ENCODE measurements at places on chromosomes 1 and 21. TPM values are rescaled to one million over a fixed set of nuclear protein-coding genes. Genes with fewer than 3 reads are reported as not detected.

Gene CFHR2
- total RNA-seq, result not detected

Gene GBP4
- total RNA-seq, result 9.7 TPM

Gene BMP8B
- 0.74 TPM for total RNA-seq

Gene CD34
- total RNA-seq, result 45.5 TPM

Gene FCER1G
- 176 TPM for total RNA-seq

Gene ADAM30
- not detected for total RNA-seq

Gene ANGEL2
- total RNA-seq, result 26.9 TPM

Gene MYOG
- not detected for total RNA-seq

Gene TRIM46
- total RNA-seq, result 0.22 TPM

GRCh38 chr21:26433386-26433785, 139.7 kb downstream of the CYYR1 start:
- no peak for DNase-seq

GRCh38 chr1:64031236-64031635, 172.2 kb upstream of the UBE2U start:
- no peak for DNase-seq

DNA sequence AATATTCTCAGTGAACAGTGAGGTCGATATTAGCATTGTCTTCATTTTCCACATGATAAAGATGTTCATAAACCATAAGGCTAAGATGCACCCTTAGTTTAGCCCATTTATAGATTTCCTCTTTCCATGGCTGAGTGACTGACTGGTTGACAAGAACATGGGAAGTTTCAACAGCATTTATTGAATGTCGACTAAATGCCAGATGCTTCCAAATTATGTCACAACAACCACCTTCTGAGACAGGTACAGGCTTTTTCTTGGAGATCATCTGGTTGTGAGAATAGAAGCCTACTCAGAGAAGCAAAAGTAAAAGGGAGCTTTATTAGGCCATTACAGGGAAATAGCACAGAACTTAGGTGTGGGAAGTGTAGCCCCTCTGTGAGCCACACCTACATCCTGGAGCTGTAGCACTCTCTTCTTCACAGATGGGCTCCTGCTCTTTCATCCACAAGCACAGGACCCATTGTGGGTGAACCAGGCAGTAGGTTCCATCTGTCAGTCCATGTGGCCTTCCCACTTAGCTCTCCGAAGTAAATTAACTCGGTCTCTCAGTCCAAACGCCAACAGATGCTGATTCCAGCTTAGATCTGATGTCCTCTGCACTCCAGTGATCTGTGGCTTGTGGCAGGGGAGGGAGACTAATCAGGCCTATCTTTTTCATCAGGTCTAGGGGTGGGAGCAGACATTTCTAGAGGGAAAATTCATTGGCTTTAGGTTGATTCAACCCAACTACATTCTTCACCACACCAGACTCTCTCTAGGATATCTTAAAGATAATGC, 14.3 kb downstream of the ATP2B4 start:
- peak; percentile 35 for DNase-seq

DNA sequence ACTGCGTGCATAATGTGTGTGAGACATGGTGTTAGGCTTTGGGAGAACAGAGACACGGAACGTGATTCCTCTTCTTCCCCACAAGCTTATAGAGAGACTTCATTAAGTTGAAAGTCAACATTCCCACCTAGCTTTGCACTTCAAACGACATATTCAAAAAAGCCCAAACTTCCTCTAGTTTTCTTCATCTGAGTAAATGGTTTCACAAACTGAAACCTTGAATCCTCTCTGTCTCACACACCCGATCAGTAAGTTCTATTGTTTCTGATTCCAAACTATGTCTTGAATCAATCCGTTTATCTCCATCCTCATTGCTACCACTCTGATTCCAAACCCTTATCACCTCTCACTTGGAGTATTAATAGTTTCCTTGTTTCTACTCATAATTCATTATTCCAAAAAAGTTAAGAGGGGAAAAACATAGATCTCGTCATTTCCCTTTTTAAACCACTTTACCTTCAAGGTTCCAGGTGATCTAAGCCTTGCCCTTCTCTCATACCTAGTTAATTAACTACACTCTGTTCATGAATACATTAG, 1.6 kb upstream of the METTL18 start:
- DNase-seq, result no peak

DNA sequence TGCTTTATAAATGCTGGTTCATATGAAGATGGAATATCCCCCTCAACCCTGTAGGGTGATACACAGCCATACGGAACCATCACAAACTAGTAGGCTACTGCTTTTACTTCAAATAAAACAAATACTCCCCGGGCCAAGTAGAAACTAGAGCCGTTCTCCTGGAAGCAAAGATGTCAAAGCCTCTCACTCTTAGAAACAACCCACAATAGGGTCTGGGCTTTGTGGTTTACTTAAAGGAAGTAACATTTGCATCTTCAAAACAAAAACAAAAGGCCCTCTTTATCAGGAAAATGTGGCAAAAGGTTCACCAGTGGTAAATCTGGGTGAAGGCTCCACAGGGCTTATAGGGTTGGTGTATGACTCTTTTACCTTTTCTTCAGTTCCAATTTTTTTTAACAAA, 49.8 kb downstream of the HLCS start:
- DNase-seq, result no peak

DNA sequence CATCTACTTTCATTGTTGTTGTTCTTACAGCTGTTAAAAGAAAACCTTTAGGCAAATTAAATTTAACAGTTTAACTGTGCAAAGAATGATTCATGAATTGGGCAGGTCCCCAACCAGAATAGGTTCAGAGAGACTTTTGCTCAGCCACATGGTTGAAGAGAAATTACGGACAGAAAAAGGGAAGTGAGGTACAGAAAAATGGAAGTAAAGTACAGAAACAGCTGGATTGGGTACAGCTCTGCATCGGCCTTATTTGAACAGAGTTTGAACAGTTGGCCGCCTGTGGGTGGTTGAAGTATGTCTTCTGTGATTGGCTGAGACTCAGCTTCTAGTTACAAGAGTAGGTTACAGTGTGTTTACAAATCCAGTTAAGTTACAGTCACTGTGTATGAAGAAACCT, 210.1 kb downstream of the FGGY start:
- DNase-seq, result no peak

- DNase-seq, result no peak
Measured at GRCh38 chr1:86741947-86742572, 37.7 kb downstream of the SH3GLB1 start.

DNA sequence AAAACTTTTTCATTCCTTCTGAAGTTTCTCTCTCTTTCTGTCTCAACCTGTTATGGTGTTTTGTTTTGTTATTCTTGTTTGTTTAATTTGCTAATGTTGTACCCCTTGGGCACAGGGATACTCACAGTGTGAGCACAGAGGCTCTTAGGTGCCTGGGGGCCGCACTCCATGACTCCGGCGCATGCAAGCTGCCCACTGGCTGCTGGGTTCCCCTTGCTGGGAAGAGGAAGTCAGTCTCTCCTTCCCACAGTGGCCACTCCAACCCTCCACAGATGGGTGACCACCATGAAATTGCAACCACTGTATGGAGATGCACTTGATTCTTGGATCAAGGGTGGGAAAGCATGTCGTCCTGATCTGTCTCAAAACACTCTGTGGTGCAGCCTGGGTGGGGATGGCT, 4.6 kb upstream of the CD1A start:
- DNase-seq, result no peak

DNA sequence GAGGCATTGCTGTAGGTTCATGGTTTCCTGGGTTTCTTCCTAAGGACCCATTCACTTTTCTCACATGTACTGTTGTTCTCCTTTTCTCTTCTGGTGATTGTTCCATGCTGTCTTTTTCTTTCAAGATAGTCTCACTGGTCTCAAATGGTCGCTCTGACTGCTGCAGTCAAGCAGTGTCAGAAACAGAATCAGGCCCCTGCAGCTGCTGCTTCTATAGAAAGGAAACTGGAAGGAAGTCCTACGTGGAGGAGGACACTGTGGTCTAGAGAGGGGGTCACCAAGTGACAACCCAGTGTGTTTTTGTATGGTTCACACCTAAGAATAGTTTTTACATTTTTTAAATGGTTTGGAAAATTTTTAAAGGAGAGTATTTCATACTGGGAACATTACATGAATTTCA, 2.4 kb downstream of the NECAP2 start:
- DNase-seq, result no peak

DNA sequence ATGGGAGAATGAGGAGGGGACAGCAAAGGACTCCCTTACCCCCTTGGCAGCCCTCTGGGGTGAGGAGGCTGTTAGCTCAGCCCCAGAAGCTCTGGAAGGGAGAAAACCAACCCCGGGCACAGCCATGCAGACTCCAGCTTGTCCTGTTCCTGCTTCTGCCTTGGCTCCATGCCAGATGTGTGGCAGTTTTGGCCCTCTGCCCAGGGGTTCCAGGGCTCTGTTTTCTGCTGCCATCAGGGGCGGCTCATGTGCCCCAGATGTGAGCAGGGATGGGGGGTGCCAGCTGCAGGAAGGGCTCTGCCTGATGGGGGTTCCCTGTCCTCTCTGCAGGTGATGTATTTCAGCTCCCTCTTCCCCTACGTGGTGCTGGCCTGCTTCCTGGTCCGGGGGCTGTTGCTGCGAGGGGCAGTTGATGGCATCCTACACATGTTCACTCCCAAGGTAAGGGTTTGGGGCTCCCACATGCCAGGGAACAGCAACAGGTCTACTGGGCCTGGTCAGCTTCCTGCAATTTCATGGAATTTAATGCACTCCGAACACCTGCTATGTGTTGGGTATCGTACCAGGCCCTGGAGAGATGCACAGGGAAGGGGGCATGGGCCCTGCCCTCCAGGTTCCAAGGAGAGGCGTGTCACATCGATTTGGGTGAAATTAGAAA, 26.1 kb downstream of the SLC6A17 start:
- no peak for DNase-seq

- DNase-seq, result no peak
Measured at GRCh38 chr1:39996396-39997004, 41.6 kb downstream of the MFSD2A start.

DNA sequence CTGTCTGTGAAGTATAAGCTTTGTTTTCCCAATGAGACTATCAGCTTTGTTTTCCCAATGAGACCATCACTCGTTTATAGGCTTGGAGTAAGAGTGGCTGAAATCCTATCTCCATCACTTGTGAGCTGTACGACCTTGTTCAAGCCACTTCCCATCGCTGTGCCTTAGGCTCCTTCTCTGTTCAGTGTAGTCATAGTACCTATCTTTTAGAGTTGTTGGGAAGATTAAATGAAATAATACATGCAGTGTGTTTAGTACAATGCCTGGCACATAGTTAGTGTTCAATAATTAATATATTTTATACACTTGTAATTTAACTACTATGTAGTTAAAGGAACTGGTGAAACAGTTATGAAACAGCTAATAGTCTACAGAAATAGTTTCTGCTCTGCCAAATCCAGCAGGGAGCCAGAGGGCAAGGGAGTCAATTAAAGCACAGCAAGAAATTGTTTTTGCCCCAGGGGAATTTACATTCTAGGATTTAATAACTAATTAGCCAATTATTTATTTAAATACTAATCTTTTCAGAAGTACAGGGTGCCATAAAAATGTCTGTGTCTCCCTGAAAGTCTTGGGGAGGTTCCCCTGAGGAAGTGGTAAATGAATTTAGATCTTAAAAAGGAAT, 139.3 kb upstream of the HMCN1 start:
- DNase-seq, result no peak

GRCh38 chr1:186958520-186958919, 129.8 kb downstream of the PLA2G4A start:
- no peak for DNase-seq

GRCh38 chr1:203360547-203361185, 9.7 kb upstream of the FMOD start:
- DNase-seq, result no peak

DNA sequence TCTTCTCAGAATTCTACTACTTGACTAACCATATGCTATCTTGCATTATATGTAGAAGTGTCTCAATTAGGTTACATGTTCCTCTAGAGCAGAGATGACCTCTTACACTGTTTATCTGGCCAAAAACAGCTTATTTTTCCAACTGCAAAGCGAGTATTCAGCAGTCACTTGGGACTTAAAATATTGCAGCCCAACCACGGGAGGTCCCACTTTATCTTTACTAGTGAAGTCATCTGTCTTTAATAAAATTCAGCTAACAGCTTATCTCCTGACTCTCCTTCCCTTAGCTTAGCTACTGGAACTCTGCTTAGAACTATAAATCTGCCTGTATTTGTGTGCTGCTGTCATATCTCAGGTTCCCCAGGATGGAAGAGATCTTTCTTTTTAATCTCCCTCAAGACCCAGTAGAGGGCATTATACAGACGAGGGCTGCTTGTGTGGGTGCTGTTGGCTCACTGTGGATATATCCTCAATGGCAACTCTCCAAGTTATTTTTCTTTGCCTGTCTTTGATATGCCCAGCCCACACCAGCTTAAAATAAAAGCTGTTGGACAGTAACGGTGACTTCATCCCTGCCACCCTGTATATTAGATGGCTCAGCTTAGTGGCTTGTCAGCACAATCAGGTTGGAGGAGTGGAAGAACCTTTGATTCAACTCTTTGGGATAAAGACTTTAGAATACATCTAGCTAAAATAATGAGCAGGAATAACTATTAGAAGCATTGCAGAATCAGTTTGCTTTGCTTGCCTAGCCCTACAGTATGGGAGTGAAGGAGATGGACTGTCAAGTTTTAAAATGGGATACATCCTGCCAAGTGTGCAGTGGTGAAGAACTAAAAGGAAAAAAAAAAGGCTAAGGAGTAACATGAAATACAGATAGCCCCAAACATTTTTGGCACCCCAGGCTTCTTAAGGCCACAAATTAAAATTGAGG, 9.6 kb downstream of the ENSA start:
- DNase-seq, result no peak

- DNase-seq, result no peak
Measured at GRCh38 chr1:231178970-231179369, 17.1 kb downstream of the TRIM67 start.

GRCh38 chr1:3168678-3169077, 99.7 kb downstream of the PRDM16 start:
- DNase-seq, result no peak

DNA sequence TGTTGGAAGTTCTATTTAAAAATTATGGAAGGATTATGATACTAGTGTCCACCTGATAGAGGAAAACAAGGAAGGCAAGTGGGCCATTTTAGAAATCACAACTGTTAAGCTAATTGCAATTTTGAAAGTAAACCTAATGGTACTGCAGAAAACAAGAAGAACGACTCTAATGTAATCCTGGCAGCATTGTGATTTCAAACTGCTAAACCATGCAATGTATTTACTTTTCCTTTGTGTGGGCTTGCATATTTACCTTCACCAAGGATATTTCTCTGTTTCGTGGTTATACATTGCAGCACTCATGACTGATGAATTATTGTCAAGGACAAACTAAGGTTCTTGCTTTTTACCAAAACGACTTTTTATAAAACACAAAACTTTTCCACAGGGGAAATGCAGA, 88.1 kb downstream of the TM2D1 start:
- DNase-seq, result no peak
